ENCODE measurements at places on chromosomes 5 and 9.

DNA sequence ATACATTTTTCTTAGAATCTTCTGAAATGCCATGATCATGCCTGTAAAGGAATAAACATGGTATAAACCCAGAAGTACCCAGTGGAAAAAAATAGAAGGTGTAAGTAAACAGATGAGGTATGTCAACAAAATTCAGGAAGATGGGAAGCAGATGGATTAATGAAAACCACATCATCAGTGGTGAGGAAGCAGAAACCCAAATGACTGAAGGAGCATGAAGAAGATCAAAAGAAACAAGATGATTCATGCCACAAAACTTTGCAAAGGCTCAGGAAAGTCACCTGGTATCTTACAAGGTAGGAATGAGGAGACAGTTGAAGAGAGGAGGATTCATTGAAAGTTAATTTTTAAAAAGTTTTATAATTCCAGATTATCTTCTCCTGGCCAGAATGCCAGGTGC is 132.8 kb upstream of the PAPPA start:
- no peak for DNase-seq

DNA sequence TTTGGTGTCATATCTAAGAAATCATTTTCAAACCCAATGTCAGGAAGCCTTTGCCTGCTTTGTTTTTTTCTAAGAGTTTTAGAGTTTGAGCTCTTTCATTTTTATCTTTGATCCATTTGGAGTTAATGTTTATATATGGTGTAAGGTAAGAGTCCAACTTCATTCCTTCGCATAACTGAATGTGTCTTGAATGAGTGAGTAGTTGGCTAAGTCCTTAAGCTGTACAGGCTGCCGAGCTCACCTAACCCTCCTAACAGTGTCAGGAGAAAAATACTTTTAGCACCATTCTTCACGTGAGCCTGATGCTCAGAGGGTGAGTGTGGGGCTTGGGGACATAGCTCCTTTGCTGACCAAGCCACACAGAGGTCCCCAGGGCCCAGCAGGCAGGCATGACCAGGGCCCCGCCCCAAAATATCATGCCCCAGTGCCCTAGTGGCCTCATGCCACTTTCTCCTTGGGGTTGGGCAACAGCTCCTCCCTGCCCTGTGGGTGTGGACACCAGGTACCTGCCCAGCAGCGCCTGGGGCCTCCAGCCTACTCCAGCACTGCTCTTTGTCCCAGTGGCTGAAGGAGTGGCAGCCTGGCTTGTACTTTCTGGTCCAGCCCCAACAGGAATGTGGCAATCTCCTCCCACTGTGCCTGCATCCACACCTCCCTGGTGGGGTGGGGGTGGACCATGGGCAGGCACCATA is 17.2 kb downstream of the PPARGC1B start:
- DNase-seq, result no peak

- DNase-seq, result no peak
These were observed 13.0 kb downstream of the ERAP1 start for GRCh38 chr5:96794757-96795156.

DNA sequence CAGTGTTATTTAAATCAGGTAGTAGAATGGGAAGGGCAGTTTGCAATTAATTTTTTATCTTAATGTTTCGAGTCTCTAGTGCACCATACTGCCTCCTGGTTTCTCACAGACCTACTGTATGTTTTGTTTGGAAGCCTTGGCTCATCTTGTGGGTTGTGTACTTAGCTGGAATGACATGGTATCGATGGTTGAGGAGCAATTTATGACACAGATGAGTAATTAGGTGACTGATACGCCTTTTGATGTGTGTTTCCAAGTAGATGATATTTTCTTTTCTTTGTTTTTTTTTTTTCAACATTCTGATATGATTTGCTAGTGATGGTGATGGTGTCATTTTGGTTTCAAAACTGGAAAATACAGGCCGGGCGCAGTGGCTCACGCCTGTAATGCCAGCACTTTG is 16.1 kb downstream of the BASP1 start:
- DNase-seq, result no peak

DNA sequence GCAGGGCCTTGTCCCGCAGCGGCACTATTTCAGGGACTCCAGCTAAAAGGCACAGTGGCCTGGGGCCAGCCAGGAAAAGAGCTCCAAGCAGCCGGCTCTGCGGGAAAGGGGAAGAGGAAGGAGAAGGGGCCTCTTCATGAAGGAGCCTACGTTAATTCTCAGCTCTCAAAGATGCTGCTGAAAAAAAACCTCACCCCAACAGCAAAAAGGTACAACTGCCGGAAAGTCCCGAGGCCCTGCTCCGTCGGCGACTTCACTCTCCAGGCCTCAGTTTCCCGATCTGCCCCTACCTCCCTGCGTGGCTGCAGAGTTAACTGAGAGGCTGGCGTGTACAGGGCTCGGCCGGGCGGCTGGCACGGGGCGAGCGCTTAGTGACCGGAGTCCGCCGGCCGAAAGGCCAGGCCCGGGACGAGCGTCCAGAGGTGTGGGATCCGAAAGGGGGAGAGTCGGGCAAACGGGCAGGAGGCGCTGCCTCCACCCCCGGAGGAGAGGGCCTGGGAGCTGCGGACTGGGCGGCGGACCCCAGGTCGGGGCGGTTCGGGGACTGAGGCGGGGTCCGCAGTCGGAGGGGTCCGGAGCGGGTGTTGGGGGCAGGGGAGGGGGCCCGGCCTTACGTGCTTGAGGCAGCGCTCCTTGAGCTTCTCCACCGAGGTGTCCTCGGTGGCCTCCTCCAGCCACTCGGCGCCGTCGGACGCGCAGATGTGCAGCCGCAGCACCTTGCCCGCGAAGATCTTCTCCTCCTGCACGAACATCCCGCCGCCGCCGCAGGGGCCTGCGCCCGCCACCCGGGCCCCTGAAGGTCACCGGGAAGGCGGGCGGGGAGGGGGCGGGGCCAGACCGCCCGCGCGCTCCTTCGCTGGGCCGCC is 529 bp downstream of the UBAC1 start:
- DNase-seq, result peak; percentile 48

DNA sequence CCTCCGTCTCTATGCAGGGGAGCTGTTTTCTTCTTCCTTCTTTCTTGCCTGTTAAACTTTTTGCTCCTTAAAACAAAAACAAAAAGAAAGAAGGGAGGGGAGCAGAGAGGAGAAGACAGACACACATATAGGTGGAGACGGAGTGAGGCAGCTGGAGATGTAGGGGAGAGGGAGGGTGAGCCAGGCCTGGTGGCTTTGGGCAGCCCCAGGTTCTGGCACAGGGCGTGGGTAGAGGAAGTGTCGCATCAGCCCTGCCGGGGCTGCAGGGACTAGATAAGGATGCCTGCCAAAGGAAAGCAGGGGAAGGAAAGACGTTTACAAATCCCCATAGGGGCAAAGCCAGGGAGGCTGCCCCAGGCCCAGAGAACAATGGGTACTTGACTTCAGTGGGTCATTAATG is 38.7 kb upstream of the PTGS1 start:
- no peak for DNase-seq

- peak; percentile 53 for DNase-seq
These were observed 55.9 kb upstream of the SLCO6A1 start for GRCh38 chr5:102554728-102555127.

- DNase-seq, result peak; percentile 18
These were observed 56.3 kb upstream of the GPBP1 start for GRCh38 chr5:57117596-57117995.

GRCh38 chr5:148416921-148417320 is 33.2 kb downstream of the FBXO38 start:
- DNase-seq, result peak; percentile 71

GRCh38 chr5:65933295-65933694 is 6.9 kb downstream of the ERBIN start:
- no peak for DNase-seq

- DNase-seq, result peak; percentile 66
These were observed 274.9 kb downstream of the EFNA5 start for GRCh38 chr5:107395632-107396350.

DNA sequence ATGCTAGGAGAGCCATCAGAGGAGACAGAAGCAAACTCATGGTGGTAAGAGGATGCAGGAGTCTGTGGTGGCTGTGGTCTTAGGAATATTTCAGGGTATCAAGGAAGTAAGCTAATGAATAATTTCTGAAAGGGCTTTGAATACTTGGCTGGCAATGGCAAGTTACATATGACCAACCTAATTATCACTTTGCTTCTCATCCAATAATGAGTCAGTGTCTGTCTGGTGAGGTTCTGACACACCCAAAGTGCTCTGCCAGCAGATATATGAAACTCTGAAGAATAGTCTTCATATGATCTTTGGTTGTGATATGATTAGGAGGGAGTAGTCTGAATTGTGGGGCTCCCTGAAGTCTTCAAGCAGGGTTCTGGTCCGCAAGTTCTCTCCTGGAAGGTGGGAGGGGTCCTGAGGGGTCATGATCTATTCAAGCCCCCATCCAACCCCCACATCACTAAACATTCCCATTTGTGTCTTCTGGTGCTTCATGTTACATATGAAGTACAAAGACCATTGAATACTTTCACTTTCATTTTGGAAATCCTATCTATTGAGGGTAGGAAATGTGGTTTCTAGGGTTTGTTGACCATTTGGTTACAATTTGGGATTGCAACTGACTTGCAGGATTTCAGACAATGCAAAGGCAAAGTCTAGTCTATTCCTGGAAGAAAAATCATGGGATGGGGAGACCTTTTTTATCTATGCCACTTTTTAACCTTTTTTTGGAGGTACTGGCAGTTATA is 199.9 kb upstream of the CDKN2B start:
- DNase-seq, result peak; percentile 41

GRCh38 chr9:93205045-93205768 is 21.3 kb downstream of the WNK2 start:
- peak; percentile 76 for DNase-seq

GRCh38 chr5:17388717-17389116 is 109.3 kb upstream of the TAF11L2 start:
- DNase-seq, result no peak

Measured in astrocyte of the hippocampus (primary cell).